ENCODE measurements at places on chromosomes 16 and 17. TPM values are rescaled to one million over a fixed set of nuclear protein-coding genes. Genes with fewer than 3 reads are reported as not detected.

The RNF227 gene
- total RNA-seq, result 4.5 TPM

The PLLP gene
- total RNA-seq, result 50.6 TPM

The CCL4 gene
- 6.4 TPM for total RNA-seq

DNA sequence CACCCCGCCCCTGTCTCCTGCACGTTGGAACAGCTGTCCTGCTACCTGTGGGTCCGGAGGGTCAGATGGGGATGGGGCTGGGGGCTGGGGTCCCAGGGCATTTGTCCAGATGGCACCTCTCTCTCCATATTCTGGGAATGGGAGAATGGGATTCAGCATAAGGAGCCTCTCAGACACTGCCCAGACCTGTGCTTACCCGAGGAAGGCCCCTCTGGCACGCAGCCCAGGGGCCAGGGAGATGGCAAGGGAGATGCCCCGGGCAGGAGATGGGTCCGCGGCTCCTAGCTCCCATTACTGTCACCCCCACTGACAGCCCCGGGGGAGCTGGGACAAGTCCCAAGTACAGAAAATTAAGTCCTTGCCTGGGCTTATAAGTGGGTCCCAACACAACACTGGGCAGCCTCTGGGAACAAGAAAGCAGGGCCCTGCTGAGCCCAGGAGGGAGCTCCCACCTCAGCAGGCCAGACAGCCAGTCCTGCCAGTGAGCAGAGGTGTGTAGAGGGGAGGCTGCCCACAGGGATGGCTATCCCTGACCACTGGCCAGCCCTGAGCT, 1.8 kb downstream of the VASN start:
- H3K4me3 ChIP-seq, result peak overlapping the region; percentile 60
- no peak for DNase-seq
- no peaks in the 10 kb centered on the region for H3K27me3 ChIP-seq

DNA sequence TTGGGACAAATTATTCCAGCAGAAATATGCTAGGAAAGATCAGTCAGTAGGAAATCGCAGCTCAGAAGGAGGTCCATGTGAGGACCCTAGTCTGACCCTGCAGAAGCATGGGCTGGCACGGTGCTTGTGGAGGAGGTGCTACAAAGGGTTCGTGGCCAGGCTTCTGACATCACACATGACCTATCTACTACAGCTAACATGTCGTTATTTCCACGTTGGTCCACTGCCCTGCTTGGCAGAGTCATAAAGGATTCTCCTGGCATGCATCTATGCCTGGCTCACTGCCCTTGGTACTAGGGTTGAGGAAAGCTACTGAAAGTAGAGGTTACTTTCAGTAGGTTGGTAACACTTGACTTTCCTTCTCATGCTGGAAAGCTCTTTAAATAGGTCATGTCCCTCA, 118.1 kb upstream of the SHISA6 start:
- H3K27ac ChIP-seq, result no peak overlapping the region
- no peaks in the 10 kb centered on the region for H3K27me3 ChIP-seq
- no peaks in the 10 kb centered on the region for H3K36me3 ChIP-seq
- H3K4me1 ChIP-seq, result no peaks in the 10 kb centered on the region
- H3K4me3 ChIP-seq, result no peak overlapping the region

DNA sequence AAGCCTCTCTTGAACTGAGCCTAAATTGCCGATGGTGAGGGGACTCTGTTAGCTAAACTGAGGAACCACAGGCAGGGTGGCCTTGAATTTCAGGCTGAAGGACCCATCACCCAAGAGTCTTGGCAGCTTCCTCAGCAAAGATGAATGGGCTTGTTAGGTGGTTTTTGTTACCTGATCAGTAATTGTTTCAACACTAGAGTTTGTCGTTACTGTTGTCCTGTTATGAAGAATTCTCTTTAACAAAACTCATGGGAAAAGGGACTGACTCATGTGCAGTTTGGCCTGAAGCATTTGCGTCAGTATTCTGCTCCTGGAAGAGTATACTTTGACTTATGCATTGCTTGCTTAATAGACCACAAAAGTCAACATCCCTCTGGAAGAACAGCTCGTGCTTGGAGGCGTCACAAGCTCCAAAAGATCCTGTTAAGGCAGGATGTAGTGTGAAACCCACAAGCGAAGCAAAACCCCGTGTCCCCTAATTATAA, 206.0 kb downstream of the IRX3 start:
- H3K36me3 ChIP-seq, result no peaks in the 10 kb centered on the region
- H3K4me3 ChIP-seq, result no peak overlapping the region
- no peaks in the 10 kb centered on the region for H3K4me1 ChIP-seq
- no peak overlapping the region for H3K27ac ChIP-seq

GRCh38 chr16:71610447-71610846, 15.5 kb upstream of the MARVELD3 start:
- H3K36me3 ChIP-seq, result no peaks in the 10 kb centered on the region
- H3K27ac ChIP-seq, result no peak overlapping the region
- H3K27me3 ChIP-seq, result no peaks in the 10 kb centered on the region
- H3K4me1 ChIP-seq, result no peaks in the 10 kb centered on the region
- DNase-seq, result no peak

DNA sequence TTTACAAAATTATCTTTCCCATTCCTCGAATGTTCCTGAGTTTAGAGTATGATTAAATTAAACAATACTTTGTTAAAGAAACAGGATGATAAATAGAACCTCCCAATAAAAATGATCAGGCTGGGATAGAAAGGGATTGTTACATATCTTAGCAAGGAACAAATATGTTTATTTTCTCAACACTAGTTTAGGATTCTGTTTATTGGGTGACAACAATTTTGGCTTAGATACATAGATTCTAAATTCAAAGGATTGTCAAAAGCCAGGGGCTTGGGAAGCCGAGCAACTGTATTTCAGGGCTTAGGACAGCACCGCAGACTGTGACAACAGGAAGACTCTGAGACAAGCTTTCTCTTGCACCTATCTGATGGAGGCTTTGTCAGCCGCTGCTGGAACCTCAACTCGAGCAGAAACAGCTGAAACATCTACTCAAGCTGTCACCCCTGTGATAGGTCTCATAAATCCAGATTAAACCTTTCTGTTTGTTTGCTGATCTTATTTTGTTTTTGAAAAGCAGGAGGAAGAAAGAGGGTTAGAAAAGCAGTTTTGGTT, 562.8 kb upstream of the ZFHX3 start:
- H3K4me1 ChIP-seq, result no peaks in the 10 kb centered on the region
- peaks cover 61% of the 10 kb centered on the region for H3K27me3 ChIP-seq
- no peaks in the 10 kb centered on the region for H3K36me3 ChIP-seq
- DNase-seq, result no peak
- H3K4me3 ChIP-seq, result no peak overlapping the region

GRCh38 chr17:13074026-13074425, 56.2 kb upstream of the ELAC2 start:
- H3K36me3 ChIP-seq, result no peaks in the 10 kb centered on the region
- H3K4me3 ChIP-seq, result no peak overlapping the region

- no peaks in the 10 kb centered on the region for H3K4me1 ChIP-seq
- DNase-seq, result peak; percentile 67
- H3K27ac ChIP-seq, result no peak overlapping the region
- H3K27me3 ChIP-seq, result peaks cover 47% of the 10 kb centered on the region
- H3K4me3 ChIP-seq, result no peak overlapping the region
- no peaks in the 10 kb centered on the region for H3K36me3 ChIP-seq
Measured at GRCh38 chr16:88295671-88296436, 86.9 kb upstream of the ZNF469 start.

DNA sequence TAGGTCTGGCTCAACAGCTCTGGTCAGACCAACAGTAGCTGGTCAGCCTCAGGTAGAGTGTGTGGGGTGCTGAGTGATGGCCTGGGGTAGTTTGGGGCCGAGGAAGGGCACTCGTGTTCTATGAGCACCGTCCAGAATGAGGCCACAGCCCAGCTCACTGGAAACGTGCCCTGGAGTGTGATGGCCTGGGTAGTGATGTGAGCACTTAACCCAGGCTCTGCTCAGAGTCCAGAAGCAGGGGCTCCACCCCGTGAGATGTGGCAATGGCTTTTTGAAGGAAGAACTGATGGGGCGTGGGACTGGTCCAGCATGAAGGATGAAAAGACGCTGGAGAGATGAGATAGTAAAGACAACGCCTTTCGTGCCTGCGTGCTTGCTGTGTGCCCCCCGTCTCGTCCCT, 35.3 kb downstream of the NTN1 start:
- H3K27ac ChIP-seq, result no peak overlapping the region
- no peak overlapping the region for H3K4me3 ChIP-seq
- no peaks in the 10 kb centered on the region for H3K36me3 ChIP-seq
- DNase-seq, result no peak
- H3K27me3 ChIP-seq, result no peaks in the 10 kb centered on the region
- H3K4me1 ChIP-seq, result no peaks in the 10 kb centered on the region
